HCT116 (cell line): ENCODE measurements at places on chromosomes 4 and X.

GRCh38 chr4:109065006-109065405 lies 237.5 kb downstream of the COL25A1 start:
- DNase-seq, result no peak

DNA sequence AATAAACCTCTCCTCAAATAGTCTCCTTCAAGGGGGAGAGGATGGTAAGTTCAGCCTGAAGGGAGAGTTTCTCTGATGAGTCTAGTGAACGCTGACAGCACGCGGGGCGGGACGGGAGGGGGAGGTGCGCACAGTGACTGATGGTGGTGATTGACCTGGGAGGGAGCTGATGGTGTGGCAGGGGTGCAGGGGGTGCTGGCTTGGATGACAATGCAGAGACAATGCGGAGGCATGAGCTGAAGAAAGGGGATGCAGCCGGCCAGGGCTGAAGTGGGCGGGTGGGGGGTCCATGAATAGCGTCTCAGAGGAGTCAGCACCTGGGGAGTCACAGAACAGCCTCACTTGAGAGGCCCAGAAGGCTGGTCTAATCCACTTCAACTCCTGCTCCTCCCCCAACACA lies 142.5 kb upstream of the PJA1 start:
- DNase-seq, result no peak

DNA sequence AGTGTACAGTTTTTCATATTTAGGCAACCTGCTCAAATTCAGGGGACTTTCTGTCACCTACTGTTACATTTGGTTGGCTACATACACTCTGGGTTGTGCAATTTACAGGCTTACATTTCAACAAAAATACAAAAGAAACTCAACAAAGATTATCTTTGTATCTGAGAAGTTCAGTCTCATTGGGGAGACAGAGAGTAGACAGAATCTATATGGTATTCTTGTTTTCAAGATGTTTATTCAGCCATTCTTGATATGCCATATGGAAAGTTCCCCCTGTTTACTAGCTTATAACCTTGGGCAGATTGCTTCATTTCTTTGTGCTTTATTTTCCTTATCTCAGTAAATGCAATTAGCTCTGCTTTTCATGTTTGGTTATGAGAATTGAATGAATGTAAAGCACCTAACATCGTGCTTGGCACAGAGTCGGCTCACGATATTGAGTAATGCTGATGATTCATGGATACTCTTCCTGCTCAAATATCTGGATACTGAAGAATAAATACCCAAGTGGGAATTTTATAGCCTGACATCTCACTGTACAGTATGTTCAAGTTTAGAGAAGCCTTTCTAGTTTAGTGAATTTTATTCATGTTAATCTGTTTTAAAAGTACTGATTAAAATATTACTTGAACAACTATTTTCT lies 96.5 kb upstream of the PACRGL start:
- DNase-seq, result no peak

DNA sequence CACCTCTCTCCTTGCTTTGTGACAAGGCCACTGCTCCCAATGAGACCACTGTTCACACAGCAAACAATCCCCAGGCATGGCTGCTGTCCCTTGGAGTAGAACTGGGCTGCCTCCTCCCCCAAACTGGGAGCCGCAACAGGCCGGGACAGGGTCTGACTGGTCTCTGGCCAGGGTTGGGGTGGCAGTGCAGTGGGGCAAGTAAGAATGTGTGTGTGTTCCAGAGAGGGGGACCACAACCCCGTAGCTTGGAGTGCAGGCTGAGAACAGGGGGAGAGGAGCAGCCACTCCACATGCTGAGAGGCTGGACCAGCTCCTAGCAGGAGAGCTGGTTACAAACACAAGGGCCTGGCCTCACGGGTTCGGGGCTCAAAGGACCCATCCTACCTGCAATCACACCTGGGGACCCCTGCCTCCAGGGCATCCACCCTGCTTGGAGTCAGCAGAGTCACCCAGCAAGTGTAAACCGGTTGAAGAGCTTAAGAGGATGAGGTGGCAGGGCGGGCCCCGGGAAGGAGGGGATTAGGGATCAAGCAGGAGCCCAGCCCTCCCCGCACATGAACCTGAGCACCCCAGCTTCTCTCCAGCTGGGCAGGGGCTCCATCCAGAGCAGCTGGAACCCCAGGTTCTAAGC lies 3.8 kb upstream of the ZNF185 start:
- DNase-seq, result no peak

DNA sequence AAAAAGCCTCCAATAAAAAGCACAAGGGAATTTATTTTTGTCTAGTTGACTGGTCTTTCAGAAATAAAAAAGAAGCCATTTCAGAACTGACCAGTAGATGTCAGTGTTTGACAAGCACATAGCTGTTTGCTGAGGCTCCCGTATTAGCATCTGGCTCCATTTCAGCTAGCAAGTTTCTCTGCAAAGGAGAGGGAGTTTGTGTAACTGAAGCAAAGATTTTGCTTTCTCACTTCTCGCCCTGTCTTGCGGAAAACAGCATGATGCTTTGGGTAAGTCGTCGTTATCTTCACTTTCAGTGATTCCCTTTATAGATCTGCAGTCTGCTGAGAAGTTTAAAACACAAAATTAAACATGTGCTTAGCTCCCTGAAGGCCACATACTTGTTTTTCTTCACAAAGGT lies 85.5 kb downstream of the CT47B1 start:
- peak; percentile 38 for DNase-seq

DNA sequence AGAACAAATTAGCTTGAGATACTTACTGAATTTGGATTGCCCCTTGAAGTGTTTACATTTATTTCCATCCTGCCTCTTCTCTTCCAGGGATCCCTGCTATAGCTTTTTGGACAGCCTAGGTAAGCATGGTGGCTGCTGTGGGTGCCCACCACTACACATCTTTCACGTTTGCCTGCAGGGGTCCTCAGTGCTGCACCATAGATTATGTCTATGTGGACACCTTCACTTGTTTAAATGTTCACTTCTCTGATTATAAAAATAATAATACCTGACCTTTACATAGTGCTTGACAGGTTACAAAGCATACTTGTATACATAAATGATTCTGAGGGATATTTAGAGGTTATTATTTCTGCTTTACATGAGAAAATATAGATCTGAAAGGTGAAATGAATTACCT lies 67.9 kb upstream of the SLC4A4 start:
- DNase-seq, result peak; percentile 8

- no peak for DNase-seq
These were observed 392.6 kb upstream of the FTHL17 start for GRCh38 chrX:31464306-31464915.

DNA sequence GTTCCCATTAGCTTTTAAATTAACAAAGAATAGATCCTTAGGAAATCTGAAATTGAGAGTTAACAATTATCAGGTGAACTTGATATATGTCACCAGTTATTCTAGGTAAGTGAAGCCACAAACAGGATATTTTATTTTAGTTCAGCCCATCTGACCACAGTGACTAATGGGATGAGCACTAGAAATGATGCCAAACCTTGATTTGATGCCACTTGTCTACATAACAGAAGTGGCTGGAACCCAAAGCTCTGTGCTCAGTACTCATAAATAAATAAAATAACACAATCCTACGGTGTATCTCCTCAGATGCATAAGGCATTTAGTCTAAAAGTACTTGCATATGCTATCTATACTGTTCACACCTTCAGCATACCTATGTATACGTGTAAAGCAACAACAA lies 12.2 kb downstream of the SLITRK4 start:
- DNase-seq, result no peak

- no peak for DNase-seq
These were observed 422.5 kb downstream of the ZIC3 start for GRCh38 chrX:137988470-137988869.

GRCh38 chr4:43680421-43680820 lies 768.2 kb downstream of the KCTD8 start:
- DNase-seq, result no peak

DNA sequence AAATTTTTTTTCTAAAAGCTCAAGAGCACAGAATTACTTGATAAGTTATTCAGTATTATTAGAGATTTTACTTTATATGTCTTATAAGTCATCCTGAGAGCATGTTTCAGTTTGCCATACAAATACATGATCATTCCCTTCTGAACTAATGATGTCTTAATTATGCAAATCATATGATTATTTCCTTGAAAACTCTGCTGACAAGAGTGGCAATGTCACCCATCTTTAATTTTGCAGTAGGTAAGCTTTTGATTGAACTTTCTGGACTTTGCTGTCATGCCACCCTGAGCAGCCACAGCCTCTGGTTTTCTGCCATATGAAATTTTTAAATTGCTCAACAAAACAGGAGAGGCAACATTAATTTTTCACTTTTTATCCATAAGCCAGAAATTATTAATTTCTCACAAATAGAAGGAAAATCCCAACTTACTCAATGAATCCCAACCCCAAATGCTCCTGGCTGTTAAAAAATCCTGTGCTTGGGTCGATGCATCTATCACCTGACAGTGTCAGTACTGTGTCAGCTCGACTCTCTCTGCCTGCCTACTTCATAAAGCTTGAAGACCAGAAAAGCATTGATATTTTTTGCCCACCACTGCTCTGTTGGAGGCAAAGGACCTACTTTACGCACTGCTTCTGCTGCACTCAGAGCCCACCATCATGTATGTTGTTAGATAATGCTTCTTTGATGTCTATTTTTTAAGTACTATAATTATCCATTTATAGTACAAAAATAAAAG lies 11.6 kb upstream of the HADH start:
- DNase-seq, result no peak

DNA sequence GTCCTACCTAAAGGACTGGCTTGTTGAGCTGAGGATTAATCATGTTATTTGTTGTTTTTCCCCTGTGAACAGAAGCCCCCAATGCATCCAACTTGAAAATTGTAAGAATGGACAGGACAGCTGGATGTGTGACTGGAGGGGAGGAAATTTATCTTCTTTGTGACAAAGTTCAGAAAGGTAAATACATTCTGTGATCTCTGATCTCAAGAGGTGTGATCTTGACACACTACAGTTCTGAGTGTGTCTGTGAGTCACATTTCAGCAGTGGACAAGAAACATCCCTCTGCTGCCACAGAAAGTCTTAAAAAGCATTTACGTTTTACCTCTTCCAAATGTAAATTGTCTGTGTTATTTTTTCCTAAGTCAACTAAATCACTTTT lies 79.3 kb downstream of the NFKB1 start:
- DNase-seq, result no peak

DNA sequence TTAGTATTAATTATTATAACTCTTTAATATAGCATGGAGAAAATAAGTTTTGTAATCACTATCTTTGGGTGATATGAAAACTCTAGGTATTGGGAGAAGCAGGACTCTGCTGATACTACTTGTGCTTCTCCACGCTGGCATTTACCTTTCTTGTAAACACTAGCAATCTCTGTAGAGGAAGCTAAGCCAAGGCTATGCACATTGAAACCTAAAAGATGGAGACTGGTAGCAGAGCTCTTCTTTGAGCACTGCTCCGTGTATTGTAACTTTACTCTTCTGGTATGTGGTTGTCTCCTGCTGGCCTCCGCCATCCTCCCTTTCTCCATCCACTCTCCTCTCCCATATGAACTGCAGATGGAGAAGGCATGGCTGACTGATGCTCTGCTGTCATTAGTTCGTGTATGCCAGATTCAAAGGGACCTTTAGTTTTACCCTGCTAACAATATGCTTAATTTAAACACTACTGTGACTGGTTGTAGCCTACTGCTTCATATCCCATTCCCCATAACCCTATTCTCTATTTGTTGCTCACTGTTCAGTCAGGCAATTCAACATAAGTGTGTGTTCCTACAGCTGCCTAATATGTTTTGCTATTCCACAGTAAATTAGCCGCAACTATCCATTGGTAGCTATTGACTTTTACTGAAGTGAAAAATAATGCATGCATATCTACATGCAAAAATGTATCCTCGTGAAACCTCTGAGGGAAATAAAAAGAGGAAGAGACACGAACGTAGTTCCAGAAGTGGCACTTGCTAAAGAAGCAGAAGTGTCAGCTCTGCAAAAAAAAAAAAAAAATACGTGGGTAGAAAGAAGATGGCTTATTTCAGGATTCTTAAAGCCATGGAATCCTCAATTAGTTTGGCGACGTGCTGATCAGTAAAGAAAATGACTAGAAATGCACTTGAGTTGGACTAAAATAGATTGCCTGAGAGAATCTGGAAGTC lies 55.6 kb upstream of the CCSER1 start:
- DNase-seq, result no peak

- no peak for DNase-seq
These were observed 114.6 kb upstream of the CBR4 start for GRCh38 chr4:169124661-169125060.

- DNase-seq, result no peak
These were observed 94.9 kb upstream of the TRIM2 start for GRCh38 chr4:153109296-153109849.

GRCh38 chr4:94678896-94679295 lies 78.9 kb upstream of the BMPR1B start:
- DNase-seq, result no peak

- DNase-seq, result no peak
These were observed 4.0 kb downstream of the POU3F4 start for GRCh38 chrX:83512111-83512510.
